ENCODE measurements at places on chromosomes 7 and 10.

DNA sequence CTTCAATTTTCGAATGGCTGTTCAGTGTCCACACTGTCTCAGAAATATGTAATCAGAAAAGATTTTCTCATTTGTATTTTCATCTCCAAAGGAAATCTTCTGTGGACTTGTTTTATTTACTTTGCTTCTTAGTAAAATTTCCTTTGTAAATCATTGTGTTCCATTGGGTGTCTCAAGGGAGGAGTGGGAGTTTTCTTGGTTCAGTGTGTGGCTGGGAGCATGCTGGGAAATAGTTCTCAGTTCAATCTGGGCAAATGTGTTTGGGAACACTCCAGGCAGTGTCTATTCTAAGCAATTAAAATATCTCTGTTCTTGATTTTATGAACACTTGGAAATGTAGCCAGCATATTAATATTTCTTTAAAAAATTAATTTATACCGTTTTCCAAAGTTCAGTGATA is 1019.8 kb downstream of the CNTNAP2 start:
- no peak for DNase-seq

GRCh38 chr10:131731780-131732630 is 168.8 kb upstream of the PPP2R2D start:
- no peak for DNase-seq

DNA sequence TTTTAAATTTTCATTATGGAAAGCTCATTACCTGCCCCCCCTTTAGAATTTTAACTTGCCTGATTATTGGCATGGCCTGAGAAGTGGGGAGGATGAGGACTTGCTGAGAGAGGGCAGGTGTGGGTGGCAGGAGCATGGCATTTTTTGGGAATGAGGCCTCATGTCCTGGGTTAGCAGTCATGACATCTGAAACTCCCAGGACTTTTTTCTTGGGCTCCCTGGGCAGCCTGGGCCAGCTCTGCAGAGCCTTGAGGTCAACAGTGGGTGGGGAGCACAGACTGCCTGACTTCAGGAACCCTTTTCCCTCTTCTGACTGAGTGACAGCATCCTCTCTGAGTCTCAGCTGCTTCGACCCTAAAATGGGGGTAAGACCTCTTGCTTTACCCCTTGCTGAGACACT is 46.3 kb downstream of the EEPD1 start:
- no peak for DNase-seq

DNA sequence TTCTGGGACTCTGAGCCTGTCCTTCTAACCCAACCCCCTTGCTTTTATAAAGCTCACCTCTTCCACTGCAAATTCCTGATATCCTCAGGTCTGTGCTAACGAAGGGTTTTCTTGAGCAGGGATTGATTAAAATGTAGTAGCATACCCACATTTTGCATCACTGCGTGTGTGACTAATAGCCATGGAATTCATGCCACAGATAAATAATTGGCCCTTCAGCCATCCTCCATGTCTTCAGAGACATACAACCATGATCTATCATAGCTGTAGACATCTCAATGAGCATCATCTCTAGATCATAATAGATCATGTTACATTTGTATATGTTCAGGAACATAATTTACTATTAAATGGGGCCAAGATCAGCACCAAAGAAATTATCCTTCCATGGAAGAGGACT is 990.3 kb downstream of the KCNMA1 start:
- peak; percentile 84 for DNase-seq

GRCh38 chr7:21636694-21637093 is 93.9 kb downstream of the DNAH11 start:
- DNase-seq, result no peak
